Ovary (tissue), 10 donors: ENCODE measurements at places on chromosomes 11 and 22.

- H3K27me3 ChIP-seq = no peaks in the 10 kb centered on the region
- peaks cover 7% of the 10 kb centered on the region for H3K4me1 ChIP-seq
- no peak overlapping the region for H3K4me3 ChIP-seq
- no peak for DNase-seq
- H3K27ac ChIP-seq = no peak overlapping the region
Measured at GRCh38 chr11:121350314-121351082, 57.9 kb downstream of the SC5D start.

GRCh38 chr11:75087319-75088305 is 9.1 kb downstream of the OR2AT4 start:
- H3K36me3 ChIP-seq = no peaks in the 10 kb centered on the region
- no peak for DNase-seq
- H3K4me1 ChIP-seq = no peaks in the 10 kb centered on the region
- no peak overlapping the region for H3K4me3 ChIP-seq

GRCh38 chr11:104763930-104764709 is 134.1 kb downstream of the CASP12 start:
- H3K4me1 ChIP-seq = no peaks in the 10 kb centered on the region
- no peak overlapping the region for H3K27ac ChIP-seq
- H3K36me3 ChIP-seq = no peaks in the 10 kb centered on the region
- H3K4me3 ChIP-seq = no peak overlapping the region

DNA sequence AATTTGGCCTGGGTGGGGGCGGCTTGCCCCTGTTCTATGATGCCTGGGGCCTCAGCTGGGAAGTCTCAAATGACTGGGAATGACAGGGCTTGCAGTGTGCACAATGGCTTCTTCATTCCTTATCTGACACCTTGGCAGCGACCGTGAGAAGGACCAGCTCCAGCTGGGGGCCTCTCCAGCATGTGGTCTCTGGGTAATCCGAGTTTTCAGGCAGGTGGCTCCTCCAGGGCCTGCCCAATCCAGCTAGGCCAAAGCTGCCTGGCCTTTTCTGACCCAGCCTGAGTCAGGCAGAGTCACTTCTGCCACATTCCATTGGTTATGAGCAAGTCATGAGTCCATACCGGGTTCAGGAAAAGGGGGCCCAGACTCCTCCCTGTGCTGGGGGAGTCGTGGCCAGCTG is 646.0 kb downstream of the OPCML start:
- H3K36me3 ChIP-seq = no peaks in the 10 kb centered on the region
- H3K4me3 ChIP-seq = no peak overlapping the region
- no peak overlapping the region for H3K27ac ChIP-seq
- no peaks in the 10 kb centered on the region for H3K4me1 ChIP-seq

DNA sequence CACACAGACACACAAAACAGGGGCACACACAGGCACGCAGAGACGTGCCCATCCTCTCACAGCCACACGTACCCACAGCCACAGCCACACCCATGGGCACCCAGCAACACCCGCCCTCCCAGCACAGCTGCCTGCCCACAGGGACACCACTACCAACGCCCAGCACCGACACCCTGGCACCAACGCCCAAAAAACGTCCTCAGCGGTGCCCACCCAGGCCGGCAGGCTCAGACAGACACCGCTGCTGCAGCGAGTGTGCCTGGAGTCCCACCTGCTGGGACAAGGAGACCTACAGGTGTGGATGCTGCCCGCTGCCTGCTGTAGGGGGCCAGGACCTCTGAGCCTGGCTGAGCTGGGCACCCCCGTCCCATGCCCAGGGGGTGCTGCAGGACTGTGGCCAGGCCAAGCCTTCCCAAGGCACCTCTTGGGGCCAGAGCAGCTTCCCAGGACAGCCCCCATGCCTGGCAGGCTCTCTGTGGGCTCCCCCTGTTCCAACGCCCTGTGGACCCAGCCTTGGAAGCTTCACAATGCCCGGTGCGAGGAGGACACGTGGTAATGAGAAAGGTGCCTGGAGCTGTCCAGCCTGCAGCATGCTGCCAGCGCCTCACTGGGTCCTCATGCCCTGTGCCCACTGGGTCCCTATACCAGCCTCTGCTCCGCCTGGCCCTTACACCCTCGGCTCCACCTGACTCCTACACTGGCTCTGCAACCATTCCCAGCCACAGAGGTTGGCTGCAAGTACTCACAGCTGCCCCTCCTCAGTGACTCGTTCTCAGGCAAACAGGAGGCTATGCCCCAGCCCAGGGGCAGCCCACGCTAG is 45.8 kb upstream of the TH start:
- no peaks in the 10 kb centered on the region for H3K36me3 ChIP-seq
- DNase-seq = no peak
- H3K27me3 ChIP-seq = no peaks in the 10 kb centered on the region
- H3K4me1 ChIP-seq = no peaks in the 10 kb centered on the region
- H3K27ac ChIP-seq = no peak overlapping the region

DNA sequence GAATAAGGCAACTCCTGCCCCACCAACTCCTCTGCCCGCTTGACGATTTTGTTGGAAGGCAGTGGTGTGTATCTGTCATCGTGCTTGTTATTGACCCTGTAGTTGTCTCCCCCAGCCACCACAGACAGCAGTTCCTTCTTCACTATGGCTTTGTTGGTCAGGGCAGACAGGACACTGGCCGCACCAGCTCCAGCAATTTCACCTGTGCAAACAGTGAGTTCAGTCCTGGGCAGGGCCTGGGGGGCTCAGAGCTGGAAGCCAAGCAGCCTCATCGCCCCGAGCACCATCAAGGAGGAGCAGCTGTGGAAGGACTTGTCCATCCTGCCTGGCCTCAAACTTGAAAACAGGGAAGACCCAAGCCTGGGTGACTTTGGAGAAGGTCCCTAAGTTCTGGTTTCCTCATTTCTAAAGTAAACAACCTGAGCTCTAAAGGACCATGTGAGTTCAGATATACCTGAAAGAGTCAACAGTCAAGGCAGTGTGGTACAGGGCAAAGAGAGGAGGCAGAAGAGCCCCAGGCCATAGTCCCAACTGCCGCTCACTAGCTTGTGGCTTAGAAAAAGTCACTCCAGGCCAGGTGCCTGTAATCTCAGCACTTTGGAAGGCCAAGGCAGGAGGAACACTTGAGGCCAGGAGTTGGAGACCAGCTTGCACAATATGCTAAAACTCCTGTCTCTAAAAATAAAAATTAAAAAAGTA is 4.6 kb downstream of the PLAAT2 start:
- no peak for DNase-seq
- H3K4me1 ChIP-seq = no peaks in the 10 kb centered on the region
- H3K4me3 ChIP-seq = no peak overlapping the region
- no peak overlapping the region for H3K27ac ChIP-seq
